ENCODE measurements at places on chromosomes 4 and X.

DNA sequence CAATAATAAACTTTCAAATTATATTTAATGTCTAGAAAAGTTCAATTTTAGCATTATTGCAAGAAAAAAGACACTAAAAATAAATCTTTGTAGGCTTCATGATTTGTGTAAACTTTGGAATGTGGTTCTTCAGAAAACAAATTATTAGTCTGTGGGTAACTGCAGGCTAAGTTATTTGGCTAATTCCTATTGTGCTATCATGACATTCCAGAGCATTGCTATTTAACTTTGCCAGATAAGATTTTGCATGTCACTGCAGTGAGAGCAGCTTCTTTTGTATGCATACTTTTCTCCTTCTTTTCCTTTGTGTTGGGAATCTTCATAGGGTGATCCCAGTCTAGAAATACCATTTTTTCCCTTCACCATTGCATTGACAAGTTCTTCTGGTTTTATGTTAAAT, 130.0 kb downstream of the AWAT2 start:
- DNase-seq, result no peak

DNA sequence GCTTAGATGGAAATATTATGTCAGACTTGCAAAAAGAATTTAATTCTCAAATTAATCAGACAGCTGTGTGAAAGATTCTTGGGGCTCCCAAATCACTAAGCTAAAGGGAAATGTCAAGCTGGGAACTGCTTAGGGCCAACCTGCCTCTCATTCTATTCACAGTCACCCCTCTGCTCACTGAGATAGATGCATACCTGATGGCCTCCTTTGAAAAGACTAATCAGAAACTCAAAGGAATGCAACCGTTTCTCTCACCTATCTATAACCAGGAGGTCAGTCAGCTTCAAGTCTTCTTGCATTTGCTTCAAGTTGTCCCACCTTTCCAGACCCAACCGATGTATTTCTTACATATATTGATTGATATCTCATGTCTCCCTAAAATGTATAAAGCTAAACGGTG, 882.7 kb downstream of the CENPC start:
- no peak for DNase-seq

DNA sequence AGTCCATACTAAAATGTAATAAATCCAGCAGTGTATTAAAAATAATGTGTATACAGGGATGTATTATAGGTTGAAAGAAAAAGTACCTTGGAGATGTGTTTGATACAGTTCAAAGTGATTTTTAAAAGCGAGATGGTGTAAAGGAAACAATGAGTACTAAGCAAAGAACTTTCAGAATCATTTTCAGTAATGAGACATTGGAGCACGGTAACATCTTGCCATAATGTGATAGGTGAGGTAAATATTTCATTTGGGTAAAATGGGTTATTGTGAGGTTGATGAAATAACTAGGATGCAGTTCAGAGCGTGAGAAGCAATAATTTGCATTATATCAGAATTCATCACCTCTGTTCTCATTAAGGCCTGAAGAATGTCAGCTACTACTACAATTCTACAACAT, 25.9 kb downstream of the EIF2S3 start:
- no peak for DNase-seq

DNA sequence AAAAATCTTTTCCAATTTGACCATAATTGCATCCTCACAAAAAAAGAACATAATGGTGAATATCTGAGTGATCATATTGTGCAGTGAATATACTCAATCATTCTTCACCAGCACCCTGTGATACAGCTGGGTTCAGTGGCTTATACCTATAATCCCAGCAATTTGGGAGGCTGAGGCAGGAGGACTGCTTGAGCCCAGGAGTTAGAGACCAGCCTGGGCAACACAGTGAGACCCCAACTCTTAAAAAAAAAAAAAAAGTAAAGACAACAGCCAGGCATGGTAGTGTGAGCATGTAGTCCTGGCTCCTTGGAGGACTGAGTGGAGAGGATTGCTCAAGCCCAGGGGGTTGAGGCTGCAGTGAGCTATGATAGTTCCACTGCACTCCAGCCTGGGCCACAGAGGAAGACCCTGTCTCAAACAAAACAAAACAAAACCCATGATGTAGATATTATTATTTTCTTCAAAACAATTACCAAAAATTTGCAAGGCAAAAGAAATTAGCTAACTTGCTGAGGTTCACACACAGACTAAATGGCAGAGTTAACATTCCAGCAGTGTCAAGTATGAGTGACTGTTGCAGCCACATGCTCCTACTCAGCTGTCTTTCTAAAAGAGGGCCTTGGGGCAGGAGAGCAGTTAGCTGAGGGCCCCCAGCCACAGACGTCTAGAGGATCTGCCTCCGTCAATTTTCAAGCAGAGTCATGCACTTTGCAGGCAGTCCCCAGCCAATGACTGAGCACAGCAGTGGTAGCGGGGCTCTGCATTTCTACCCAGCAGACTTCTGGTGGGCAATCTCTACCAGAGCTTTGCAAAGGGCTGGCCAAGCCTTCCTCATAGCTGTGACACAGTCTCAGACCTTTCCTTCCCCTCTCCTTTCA, 33.4 kb downstream of the ADGRA3 start:
- no peak for DNase-seq

- DNase-seq, result no peak
Observed at GRCh38 chrX:16910376-16910775, 36.1 kb upstream of the REPS2 start.

DNA sequence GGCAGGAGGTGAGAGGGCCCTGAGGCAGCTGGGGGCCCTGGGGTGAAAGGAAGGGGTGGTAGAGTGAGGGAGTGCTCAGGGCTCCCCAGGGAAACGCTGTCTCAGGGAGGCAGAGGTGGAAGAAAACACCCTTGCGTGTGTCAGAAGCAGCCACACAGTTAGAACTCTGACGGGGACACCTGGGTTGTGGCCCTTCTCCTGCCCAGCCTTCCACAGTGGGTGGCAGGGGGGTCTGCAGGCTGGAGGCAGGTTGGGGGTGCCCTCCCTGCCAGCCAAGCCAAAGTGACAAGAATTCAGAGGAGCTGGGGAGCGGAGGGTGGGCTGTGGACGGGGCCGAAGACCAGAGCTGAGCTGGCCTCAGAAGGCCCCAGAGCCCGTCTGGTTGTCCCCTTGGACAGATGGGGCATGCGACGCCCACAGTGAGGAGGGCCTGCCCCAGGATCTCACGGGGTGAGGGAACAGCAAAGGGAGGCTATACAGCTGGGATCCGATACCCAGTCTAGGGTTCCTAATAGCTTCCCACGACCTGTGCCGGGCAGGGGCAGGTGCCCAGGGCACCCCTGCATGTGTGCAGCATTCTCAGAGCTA, 105.2 kb upstream of the ADRA2C start:
- DNase-seq, result no peak

GRCh38 chr4:72205831-72206230, 174.0 kb downstream of the NPFFR2 start:
- peak; percentile 95 for DNase-seq

DNA sequence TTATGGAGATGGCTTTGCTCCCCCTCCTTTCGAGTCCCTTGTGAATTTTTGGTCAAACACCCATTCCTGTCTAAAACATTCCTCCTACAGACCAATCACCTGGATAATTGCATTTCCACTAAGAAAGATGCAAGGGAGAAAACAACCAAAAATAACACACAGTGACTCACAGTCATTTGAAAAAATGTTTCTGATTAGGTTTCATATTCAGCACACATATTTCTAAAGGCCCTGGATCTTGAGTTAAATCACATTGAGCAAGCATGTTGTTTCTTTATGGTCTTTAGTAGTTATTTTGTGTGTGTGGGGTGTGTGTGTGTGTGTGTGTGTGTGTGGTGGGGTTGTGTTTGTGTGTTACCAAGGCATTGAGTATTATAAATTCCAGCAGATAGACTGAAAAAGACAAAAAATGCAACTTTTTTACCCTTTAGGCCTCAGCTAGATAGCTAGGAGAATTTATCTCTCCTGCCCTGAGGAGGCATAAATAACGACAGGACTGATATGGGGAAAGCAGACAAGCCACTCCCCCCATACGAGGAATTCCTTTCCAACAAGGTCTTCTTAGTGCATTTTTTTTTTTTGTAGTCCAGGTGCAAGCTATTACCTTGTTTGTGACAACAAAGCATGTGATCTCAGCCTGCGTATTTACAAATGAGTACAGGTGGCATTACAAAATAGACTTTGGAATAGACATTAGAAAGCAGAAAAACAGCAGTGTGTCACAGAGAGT, 265.4 kb upstream of the ADGRL3 start:
- DNase-seq, result no peak

GRCh38 chr4:148749403-148749802, 307.2 kb upstream of the NR3C2 start:
- peak; percentile 90 for DNase-seq

DNA sequence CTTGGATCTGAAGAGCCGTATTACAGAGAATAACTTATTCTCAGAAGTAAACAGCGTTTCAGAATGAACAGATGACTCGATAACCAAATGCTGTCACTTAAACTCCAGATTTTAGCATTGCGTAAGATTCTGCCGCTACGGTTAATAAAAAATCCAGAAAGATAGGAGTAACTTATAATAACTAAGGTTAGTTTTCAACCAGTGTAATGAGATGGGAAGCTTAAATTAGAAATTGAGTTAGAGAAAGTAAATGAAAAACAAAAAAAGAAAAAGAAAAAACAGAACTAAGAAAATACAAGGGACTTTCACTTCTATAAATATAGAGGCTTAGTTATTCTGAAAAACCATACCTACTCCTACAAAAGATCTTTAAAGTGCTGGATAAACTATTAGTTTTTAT, 13.1 kb upstream of the PARM1 start:
- DNase-seq, result no peak

All from kidney tubule cell (primary cell).